HCEC 1CT (cell line): ENCODE measurements at places on chromosomes 7 and 10.

DNA sequence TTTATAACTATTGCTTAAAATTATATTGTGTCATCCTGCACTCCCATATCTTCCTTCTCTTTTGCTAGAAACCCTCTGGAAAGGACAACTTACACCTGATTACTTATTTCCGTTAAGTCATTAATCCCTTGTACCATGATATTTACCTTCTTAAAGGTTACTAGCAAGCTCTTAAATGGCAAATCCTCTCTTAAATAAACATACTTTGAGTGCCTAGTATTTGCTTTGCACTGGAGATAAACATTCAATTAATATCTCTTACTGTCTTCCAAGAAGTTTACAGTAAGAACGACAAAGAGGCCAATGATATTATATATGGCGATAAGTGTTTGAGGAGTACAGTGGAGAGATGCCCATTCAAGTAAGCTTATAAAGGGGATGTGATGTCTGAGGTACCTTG is 278.3 kb downstream of the HGF start:
- DNase-seq = no peak

DNA sequence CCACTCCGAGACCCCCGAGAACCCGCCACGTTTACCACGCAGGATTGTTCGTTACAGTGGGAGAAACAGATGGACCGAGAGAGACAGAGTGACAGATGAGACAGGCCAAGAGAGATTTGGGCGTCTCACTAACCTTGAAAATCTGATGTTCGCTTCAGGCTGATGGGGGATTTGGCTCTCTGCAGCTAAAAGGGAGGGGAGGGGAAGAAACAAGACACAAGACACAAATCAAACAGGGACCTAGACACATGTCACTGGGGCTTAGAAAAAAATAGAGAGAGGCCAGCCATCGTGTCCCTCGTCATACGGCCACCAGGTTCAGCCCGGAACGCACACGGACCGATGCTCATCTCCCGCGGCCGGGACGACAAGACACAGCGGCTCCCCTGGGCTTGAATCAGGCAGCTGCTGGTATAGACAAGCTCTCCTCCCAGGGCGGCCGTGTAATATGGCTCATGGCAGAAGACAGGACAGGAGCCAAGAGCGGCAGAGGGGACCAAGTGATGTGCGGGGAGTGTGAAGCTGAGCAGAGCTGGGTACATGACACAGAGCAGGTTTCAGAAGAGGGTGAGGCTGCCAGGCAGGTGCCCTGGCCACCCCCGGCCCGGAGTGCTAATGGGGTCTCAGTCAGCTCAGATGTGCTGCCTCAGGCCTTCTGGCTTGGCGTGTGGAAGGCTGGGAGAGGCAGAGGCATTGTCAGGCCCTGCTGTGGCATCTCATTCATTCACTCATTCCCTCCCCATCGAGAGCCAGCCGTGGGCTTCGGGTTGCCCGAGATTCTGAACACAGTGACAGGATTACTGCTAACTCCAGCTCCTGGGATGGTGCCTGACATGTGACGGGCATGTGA is 88.5 kb upstream of the GNA12 start:
- DNase-seq = no peak

DNA sequence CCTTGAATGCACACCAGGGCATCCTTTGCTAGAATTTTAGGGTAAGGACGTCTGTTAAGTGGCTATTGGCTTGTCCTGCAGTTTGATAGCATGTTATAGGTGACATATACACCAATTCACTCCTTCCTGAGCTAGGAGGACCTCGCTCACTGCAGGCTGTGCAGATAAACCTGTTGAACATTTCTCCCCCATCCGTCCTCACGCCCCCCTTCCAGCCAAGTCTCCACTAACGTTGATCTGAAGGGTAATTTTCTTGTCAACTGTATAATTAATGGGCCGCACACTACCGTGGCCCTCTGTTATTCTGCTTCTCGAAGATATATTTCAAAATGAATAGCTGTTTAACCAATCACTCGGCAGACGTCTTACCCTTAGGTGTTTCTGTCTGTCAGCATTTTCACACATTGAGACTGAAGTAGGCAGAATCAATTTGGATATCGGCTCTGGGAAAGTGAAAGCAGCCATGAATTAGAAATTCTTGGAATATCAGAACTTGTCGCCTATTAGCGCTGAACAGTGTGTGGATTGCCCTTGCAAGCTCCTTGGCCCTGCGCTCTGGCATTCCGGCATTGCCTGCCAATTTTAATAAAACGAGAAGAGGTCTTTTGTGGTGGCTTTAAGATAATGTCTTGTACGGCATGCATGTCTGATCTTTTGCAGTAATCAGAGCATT is 905.3 kb downstream of the TYW1 start:
- no peak for DNase-seq

DNA sequence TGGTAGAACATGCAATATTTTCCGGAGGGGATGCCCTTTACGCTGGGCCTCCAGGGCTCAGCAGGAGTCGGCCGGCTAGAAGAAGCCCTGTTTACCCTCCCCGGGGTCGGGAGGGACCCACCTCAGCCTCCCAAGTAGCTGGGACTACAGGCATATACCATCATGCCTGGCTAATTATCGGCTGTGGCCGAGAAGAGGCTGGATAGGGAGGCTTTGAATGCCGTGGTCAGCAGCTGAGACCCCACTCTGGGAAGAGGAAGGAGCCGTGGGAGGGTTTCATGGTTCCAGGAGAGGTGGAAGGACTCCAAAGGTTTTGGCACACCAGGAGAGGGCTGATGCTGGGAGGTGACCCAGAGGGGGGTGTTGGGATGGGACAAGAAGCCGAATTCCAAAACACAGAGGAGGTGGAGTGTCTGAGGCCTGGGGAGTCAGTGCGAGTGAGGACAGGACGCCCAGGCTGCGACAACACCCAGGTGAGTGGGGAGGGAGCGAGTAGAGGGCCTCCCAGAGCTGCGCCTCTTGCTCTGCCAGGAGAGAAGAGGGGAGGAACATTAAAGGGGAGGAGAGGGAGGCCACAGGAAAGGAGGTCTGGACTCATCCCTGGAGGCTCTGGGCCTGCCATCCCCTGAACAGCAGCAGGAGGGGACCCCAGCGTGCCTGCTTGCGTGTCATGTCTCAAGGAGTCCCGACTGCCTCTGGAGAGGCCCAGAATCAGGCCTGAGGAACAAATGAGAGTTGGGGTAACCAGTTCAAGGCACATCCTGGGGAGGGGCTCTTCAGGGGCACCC is 19.6 kb downstream of the GRID2IP start:
- no peak for DNase-seq

DNA sequence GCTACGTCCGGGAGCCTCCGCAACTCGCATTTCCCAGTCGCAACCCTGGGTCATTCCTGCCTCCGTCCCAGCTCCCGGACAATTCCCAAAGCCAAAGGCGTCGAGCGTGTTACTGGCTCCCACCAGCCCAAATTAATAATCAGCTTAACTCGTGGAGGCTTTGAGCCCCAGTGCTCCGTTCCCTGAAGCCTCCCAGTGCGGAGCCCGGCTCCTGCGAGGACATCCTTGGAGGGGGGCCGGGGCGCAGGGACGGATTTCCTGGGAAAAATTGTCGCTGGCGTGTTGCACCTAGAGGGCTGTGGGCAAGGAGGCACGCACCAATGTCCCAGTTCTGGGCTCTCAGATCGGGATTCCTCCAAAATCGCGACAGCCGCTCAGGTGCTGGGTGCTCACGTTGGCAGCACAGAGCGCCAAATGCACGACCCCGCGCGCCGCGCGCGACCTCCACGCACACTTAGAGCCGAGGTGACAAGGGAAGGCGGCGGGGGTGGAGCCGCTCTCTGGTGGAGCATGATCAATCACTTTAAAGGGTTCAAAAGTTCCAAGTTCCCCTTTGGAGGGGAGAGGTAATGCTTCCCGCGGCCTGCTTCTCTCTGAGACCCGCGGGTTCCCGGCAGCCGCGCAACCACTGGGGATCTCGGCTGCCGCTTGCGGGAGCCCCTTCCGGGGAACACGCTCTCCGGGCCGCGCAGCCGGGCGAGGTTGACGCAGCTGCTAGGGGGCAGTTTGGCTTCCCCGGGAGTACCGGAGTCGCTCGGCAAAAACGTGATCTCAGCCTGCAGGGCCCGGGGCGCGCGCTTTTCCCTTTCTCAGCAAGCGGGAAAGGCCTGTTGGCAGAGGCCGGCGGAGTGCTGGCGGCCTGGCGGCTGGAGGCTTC is 25.5 kb downstream of the SKIDA1 start:
- no peak for DNase-seq

DNA sequence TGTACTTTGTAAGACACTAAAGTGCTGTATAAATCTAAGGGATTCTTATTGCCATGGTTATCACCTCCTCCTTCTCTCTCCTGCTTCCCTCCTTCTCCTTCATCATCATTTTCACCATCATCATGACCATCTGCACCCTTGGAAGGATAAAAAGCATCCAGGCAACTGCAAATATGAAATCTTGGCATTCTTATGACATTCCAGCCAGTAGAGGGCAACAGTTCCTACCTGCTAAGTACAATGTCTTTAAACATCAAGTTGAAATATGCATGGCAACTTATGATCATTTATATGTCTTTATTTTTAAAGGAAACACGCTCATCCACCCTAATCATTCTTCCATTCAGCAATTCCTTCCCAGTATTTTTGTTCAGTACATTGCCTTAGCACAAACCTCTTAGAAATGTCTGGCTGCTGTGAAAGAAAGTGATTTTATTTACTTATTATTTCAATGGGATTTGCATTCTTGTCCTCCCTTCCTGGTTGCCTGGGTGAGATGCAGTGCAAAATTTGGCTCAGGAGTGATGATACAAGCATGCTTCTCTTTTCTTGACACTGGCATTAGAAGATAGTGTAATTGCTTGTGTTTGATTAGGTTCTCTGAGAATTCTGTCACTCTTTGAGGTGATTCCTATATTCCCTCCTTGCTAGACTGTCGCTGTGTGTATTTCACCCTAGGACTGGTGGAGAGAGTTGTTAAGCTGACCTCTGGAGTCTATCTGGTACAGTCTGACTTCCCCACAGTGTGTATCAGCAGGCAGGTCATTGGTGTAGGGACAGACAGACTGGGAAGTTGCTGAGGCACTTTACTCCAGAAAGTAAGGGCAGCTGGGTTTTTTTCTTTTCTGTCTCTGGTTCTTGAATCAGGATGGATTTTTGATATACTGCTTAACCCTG is 188.5 kb upstream of the BMPER start:
- DNase-seq = peak; percentile 57

DNA sequence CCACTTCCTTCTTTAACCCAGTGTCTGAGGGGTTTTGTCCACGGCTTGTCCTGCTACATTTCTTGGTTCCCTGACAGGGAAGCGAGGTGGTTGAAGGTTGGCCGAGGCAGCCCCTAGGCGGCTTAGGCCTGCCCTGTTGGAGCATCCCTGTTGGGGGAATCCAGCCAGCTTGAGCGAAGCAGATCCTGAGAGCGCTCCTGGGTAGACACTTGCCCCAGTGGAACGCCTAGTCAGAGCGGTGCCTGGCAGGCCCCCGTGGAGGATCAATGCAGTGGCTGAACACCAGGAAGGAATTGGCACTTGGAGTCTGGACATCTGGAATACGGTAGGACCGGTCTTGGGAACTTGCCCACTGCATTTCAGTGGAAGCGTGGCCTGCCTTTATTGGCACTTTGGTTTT is 32.7 kb upstream of the NRF1 start:
- no peak for DNase-seq

DNA sequence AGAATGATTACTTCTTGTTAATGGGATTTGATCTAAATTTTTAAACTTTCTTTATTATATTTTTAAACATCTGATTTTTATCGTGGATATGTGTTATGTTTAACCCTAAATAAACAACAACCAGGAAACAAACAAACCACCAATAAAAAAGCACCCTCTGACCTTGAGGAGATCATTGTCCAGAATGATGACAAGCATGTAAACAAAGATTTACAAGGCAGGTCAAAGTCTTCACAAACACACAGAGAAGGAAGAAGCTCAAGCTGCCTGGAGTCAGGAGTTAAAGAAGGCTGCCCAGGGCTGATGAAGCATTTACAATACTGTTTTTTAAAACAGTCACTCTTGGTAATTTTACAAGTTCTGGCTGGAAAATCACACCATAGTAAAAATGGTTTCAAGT is 31.0 kb upstream of the EGFR start:
- no peak for DNase-seq

GRCh38 chr10:42850931-42851330 is 68.3 kb downstream of the BMS1 start:
- DNase-seq = peak; percentile 16

GRCh38 chr7:75977743-75978142 is 16.7 kb downstream of the TMEM120A start:
- DNase-seq = no peak

DNA sequence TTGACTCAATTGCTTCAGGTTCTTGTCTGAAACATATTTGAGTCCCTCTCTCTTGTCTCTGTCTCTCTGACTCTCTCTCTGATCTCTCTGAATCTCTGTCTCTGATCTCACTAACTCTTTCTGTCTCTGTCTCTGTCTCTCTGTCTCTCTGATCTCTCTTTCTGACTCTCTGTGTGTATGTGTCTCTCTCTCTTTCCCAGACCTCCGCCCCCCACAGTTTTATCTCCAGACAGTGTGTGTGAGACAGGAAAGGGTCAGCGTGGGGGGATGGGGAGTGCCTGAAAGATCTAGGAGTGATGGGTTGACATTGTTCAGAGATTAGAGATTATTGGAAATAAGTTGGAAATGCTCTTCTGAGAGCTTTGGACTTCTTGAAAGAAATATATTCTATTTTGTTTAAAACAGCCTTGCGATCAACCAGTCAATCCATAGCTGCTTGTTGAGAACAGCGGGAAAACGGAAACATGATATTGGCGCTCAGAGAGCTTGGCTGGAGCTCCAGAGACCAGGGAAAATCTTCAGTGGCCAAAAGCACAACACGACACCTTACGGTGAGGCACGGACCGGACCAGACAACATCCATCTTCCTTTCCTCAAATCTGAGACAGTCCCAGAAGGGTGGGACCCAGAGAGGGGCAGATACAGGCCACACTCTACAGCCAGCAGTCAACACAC is 35.5 kb downstream of the CALML3 start:
- DNase-seq = no peak

DNA sequence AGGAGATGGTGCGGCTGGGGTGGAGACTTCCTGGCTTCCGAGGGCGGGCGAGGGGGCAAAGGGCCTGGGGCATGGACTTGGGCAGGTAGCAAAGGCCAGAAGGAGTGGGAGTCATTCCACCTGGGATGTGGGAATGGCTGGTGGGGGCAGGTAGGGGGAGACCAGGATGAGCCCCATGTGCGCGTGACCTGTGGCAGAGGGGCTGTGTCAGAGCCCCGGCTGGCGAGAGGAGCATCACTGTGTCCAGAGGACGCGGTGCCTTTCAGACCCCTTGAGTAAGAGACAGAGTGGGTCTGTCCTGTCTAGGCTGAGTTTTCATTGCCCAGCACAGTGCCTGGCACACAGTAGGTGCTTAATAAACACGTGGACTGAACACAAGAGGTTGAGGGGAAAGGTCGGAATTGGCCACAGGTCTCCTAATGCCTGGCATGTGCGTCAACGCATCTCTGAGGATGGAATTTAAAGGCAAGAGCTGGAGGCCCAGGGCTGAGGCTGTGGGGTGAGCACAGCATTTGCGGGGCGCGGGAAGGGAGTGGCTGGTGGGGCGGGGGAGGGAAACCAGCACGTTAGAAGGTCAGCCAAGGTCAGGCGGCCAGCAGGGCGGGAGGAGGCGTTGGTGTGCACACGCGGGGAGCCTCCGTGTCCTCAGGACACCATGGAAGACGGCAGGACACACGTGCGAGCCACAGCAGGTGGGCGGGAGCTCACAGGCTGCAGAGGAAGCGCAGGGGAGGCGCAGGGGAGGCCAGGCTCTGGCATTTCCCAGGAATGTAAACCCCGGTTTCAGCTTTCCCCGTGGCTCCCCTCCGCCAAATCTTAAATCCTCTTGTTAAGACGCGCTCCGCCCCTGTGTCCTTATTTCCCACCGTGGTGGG is 51.8 kb downstream of the CUX1 start:
- no peak for DNase-seq
